ENCODE measurements at places on chromosomes 5 and 9.

- no peak for DNase-seq
These were observed 120.0 kb upstream of the CACNA1B start for GRCh38 chr9:137757613-137758029.

- no peak for DNase-seq
These were observed 47.5 kb downstream of the NEURL1B start for GRCh38 chr5:172688349-172689217.

DNA sequence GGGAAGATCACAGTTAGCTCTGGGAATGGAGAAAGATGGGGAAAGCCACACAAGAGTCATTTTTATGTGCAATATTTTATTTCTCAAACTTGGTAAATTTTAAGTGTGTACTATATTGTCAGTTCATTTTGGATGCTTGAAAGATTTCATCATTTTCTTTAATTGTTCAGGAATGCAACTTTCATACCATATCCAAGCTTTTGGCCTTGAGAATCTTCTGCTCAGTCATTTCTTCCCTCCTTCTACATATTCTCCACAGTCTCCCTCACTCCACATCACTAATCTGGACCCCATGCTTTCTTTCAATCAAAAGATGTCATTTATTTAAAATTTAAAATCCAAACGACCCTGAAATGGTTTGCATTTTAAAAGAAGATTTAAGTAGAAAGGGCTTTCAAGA is 135.4 kb downstream of the FAM114A2 start:
- no peak for DNase-seq

DNA sequence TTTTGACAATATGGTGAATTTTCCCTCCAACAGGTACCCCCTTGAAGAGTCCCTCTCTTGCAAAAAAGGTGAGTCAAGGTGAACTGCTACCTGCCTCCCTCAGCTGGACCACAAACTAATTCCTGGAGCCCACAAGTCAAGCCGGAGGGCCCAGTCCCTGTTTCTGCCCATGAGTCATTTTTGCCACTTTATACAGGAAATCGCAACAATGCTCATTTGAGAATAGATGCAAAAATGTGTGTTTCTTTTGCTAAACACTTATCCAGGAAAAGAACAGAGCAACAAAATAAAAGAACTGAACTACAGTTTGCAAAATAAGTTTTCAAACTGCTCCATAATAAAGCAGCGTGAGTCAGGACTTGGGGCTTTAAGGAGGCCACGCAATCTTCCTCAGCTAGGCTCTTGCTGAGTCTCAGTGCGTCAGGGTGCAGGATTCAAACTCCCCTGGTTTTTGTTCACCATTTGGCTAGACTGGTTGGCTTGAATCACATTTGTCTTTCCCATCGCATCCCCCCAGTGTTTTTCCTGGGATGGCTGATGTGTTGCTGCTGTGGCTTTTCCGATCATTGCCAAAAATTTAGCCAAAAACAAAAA is 102.7 kb downstream of the GOLPH3 start:
- DNase-seq, result no peak

DNA sequence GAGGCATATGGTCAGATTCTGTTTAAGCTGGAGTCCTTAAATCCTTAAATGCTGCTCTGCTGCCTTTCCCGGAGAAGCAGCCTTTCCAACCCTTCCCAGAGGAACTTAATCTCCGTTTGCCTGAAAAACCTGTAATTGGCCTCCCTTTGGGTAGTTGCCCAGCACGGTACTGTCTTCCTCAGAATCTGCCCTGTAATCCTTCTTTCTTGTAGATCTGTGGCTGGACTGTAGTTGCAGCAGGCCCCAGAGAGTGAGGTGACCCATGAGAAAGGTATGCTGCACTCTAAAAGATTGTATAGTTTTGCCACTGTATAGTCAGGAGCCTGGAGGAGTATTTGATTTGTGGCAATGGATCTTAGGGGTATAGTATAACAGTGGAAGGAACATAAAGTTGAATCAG is 11.7 kb downstream of the SPIN1 start:
- DNase-seq, result no peak
